ENCODE measurements at places on chromosomes 2 and 18.
A peak's percentile ranks its signal among the peaks of the same experiment; 100 is the strongest.

GRCh38 chr2:239762655-239763269, 262.4 kb downstream of the NDUFA10 start:
- DNase-seq = no peak

GRCh38 chr2:111698743-111699554, 185.0 kb downstream of the ANAPC1 start:
- peak; percentile 14 for DNase-seq

DNA sequence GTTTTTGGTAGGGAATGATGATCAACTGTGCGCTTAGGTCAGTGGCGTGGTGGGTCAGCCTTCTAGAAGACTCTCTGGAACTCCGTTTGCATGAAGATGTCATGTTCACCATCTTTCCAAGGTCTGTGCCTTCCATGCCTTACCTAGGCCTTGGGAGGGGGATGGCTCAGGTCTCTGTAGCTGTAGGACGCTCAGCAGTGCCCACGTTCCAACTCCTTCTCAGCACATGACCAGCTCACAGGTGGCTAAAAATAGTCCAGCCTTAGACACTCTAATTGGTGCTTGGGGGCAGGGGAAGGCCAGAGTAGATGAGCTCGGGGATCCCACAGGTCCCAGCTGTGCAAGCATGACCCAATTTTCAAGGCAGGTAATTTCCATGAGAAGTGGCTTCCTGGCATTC, 42.3 kb upstream of the TEX51 start:
- no peak for DNase-seq

DNA sequence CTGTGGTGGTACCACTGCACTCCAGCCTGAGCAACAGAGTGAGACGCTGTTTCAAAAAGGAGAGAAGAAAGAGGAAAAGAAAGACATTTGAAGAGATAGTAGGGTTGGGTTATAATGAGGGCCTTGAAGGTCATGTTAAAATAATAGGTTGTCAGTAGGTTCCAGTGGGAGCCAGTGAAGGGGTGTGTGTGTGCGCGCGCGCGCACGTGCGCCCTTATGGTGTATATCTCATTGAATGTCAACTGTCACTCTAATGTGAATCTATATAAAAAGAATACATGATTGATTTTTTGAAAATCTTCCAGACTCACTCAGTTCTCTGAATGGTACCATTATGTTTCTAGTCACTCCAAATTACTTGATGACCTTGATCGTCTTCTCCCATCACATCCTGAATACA, 9.1 kb downstream of the ZCCHC2 start:
- DNase-seq = no peak

DNA sequence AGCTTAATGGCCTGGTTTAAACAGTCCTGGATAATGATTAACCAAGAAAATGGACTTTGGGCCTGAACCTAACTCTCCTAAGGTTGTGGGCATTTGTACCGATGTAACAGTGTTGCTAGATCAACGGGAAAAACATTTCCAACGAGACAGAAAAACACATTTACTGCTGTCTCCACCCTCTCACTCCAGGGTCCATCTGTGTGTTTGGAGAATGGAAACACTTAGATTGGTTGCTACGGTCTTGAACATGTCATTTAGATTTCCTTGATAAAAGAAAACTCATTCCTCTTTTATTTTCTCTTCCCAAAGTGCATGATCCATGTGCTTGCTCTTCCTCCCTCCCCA, 88.0 kb downstream of the SOCS6 start:
- DNase-seq = no peak

GRCh38 chr18:70380915-70381896, 92.4 kb downstream of the SOCS6 start:
- peak; percentile 99 for DNase-seq

DNA sequence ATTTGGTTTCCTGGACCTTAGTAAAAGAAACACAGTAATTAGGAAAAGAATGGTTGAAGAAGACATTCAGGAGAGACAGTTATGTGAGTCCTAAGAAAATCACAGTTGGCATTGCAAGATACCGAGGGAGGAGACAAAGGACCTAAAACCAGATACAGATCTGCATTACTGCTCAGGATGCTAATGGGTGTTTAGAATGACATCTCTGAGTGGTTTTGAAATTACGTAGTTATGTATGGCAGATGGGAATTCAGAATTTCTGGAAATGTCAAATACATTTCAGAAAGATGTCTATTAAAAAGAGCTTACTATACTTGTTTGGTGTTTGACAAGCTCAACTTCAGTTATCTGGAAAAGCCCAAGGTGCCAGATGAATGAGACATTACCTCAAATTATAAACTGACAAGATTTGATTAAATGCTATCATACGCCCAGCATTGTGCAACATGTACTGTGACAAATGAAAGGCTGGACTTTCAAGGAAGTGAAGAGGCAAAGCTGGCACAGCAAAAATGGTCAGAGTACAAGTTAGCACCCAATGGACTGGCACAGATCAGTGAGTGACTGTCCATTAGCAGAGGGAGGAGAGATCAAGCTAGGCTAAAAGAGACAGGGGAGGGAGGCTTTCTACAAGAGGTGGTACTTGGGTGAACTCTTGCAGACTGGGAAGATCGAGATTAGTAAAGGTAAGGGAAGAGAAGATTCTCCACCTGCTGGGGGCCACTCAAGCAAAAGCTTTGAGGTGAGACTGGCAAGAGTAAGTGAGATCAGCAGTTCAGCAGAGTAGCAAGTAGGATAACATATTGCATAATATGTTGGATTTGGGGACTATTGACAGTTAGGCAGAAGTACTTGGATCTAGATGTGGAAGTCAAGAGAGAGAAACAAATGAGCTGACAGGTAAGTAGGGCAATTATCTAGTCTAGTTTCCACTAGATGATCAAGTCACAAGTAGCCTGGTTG, 168.9 kb downstream of the CYRIA start:
- no peak for DNase-seq

DNA sequence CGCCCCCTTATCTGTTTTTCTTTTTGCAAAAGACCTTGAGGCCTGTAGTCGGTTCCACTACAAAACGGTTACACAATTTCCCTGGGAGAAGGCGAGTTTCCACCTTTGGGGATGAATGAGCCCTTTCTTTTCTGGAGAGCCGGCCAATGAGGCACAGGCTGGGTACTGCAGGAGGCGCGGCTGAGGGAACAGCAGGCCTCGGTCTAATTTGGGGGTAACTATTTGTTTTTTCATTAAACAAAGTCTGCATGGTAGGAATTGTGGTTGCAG, 129.2 kb downstream of the MYCN start:
- no peak for DNase-seq

DNA sequence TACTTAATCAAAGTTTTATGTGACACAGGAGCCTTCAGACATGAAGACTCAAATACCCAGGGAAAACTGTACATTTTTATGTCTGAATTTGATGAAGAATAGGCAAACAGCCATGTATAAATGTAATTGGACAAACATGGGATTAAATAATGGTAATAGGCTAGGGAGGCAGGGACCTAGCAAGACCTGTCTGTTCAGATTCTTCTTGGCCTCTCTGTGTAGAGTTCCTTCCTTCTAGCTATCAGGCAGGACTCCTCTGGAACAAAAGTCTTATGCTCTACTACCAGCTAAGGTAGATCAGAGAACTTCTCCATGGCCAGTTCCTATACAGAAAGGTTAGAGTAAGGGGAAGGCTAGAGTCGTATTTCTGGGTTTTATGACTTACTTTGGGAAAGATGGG, 9.5 kb upstream of the PARD3B start:
- DNase-seq = no peak

DNA sequence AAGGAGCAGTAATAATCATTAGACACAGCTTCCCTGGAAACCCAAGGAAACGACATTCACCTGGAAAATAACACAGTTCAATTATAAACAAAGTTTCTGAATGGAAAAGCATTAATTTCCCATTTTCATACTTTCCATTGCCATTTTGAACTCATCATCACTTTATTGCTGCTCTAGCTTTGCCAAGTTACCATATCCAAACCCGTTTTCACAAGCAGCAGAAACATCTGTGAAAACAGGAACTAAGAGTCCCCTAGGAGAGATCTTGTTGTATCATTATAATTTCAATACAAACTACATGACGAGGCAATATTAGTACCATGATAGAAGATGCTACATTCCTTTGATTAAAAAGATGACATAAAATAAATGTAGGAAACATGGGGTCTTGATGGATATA, 597.0 kb upstream of the NRXN1 start:
- DNase-seq = no peak

DNA sequence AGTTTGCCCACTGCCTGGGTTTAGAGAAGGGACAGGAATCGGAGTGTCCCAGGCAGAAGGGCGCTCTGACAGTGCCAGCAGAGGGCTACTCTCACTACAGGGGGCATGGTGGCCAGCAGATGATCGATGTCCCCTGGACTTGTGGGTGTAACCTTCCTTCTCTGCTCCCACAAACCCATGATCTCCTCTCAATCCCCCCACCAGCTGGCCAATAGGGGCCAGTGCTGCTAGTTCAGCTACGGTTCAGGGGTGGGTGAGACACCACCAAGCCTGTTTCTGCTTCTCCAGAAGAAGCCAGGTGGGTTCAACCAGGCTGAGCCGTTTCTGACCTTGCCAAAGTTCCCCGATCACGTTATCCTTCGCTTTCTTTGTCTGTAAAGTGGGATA, 1.3 kb downstream of the NPPC start:
- no peak for DNase-seq

DNA sequence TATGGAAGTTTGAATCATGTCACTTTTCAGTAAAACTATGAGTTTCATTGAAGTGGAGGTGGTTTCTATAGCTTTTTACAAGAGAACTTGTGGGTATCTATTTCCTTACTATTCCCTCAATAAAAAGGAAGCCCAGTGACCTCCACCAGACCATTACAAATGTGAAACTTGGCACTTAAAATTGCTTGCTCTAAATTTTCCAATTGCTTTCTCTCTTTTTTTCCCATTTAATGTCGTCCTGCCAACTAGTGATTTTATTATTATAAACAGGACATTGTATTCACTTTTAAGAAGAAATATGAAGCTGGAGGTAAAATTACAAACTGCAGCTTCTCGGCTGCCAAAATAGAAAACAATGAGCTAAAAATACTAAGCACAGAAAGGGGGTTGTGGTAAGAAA, 208.2 kb upstream of the ALPP start:
- no peak for DNase-seq

- DNase-seq = no peak
Observed at GRCh38 chr2:115083225-115083624, 640.8 kb downstream of the DPP10 start.

- DNase-seq = no peak
Observed at GRCh38 chr2:237739101-237739500, 59.5 kb upstream of the RBM44 start.

DNA sequence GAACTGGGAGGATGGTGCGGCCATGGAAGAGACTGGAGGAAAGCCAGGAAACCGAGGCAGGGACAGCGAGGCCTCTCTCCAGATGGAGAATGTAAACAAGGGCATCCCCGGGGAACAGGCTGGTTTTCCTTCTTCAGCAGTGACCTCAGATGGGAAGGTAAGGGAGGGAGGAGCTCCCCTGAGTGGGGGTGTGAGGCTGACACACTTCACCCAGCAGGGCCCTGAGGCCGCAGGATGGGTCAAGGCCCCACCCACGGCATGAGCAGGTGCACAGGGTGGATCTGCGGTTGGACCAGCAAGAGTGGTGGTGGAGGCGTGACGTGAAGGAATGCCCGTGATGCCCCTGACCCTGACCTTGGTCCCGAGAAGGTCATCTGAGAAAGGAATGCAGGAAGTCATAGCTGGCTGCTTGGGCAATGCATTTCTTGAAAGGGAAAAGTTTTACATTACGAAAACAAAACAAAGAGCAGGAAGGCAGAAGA, 48.1 kb downstream of the ADCY3 start:
- no peak for DNase-seq

GRCh38 chr2:70362661-70363060, 60.8 kb upstream of the FAM136A start:
- DNase-seq = no peak

- DNase-seq = no peak
Observed at GRCh38 chr2:205908212-205909183, 177.5 kb downstream of the INO80D start.

- DNase-seq = no peak
Observed at GRCh38 chr18:74050807-74051206, 96.8 kb downstream of the FBXO15 start.

- DNase-seq = no peak
Observed at GRCh38 chr2:163066085-163066484, 227.5 kb upstream of the KCNH7 start.

GRCh38 chr18:12779043-12779442, 76.2 kb downstream of the PSMG2 start:
- DNase-seq = no peak

GRCh38 chr2:141423124-141423523, 707.7 kb downstream of the LRP1B start:
- DNase-seq = peak; percentile 47
